ENCODE measurements at places on chromosomes 7 and 10.

- DNase-seq: no peak
Measured at GRCh38 chr7:84729284-84729683, 457.6 kb downstream of the SEMA3D start.

DNA sequence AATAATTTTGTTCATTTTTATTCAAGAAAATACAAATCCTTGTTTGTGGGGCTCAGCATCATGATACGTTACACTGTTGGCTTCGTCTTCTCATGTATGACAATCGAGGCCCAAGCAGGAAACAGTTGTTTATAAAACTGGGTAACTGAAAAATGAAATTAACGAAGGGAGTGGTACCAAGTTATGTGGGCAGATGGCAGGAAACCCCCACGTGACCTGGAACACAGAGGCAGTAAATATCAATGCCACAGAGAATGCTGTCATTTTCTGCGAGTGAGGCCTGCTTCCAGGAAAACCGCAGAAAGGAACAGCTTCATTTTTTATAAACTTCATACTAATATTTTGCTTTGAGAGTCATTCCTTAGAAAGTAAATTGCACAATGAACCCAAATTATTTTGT lies 201.0 kb upstream of the ADARB2 start:
- no peak for DNase-seq

GRCh38 chr7:134899729-134900128 lies 86.6 kb upstream of the AGBL3 start:
- no peak for DNase-seq

- DNase-seq: no peak
Measured at GRCh38 chr10:103556383-103557007, 63.0 kb downstream of the NEURL1 start.

GRCh38 chr10:118827466-118828155 lies 72.8 kb upstream of the CACUL1 start:
- no peak for DNase-seq

GRCh38 chr10:28410420-28411135 lies 107.7 kb upstream of the MPP7 start:
- DNase-seq: no peak

GRCh38 chr10:97058521-97058920 lies 127.2 kb downstream of the SLIT1 start:
- no peak for DNase-seq

GRCh38 chr7:147605323-147605722 lies 985.2 kb upstream of the C7orf33 start:
- no peak for DNase-seq

GRCh38 chr7:72249106-72249505 lies 163.0 kb downstream of the CALN1 start:
- DNase-seq: no peak

DNA sequence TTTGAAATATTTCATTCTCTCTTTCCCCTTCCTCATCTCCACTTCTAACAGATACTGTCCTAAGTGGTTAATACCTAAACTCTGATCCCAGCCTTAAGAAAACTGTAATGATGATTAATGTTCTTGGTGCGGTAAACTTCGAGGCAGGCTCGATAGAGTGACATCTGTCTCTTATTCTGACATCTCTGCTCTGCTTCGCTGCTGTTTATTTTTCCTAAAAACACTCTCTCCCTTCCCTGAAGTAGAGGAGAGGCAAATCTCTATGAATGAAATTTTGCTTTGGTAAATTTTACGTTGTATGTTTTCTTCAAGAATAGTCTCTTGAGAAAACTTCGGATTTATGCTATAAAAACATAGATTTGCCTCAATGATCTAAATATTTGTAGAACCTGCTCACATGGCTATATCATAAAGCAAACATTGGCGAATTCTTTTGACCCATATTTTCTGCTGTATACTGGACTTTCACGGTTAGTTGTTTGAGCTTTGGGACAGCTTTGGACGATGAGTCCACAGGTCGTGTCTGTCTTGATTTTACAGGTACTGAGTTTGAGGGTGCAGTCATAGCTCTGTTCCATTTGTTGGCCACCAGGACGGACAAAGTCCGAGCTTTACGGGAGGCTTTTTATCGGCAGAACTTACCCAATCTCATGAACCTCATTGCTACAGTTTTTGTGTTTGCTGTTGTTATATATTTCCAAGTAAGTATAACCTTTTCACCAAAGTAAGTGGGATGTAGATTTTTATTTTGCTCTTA lies 27.1 kb downstream of the SEC61A2 start:
- no peak for DNase-seq

- DNase-seq: no peak
Measured at GRCh38 chr10:2992401-2993198, 74.7 kb upstream of the PFKP start.

- DNase-seq: no peak
Measured at GRCh38 chr10:32112055-32112454, 55.8 kb upstream of the KIF5B start.

DNA sequence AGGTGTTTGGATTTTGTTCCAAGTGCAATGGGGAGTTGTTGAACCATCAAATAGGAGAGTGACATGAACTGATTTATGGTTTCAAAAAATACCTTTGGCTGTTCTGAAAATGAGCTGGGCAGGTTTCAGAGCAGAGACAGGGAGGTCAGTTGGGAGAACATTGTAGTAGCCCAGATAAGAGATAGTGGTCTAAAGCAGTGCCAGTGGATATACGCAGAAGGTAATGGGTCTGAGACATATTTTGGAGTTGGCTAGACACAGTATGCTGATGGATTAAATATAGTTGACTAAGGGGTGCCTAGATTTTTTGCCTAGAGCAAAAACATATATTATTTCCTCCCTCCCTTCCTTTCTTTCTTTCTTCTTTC lies 21.3 kb upstream of the CDK14 start:
- no peak for DNase-seq

DNA sequence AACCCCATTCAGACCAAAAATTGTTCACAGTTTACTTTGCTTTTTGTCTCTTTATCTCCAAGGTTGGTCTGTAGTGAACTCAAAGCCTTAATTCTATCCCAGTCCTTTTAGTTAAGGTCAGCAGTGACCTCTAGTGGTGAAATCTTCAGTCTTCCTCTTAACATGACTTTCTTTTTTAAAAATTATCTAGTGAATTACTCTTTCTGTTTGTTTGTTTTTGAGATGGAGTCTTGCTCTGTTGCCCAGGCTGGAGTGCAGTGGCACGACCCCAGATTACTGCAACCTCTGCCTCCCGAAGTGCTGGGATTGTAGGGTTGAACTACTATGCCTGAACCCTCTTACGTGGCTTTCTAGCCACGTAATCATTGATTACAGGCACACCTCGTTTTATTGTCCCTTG lies 25.0 kb downstream of the ZNF487 start:
- peak; percentile 31 for DNase-seq

- no peak for DNase-seq
Measured at GRCh38 chr10:77313066-77313750, 324.4 kb downstream of the KCNMA1 start.

GRCh38 chr10:89338713-89339112 lies 10.9 kb downstream of the IFIT3 start:
- no peak for DNase-seq

DNA sequence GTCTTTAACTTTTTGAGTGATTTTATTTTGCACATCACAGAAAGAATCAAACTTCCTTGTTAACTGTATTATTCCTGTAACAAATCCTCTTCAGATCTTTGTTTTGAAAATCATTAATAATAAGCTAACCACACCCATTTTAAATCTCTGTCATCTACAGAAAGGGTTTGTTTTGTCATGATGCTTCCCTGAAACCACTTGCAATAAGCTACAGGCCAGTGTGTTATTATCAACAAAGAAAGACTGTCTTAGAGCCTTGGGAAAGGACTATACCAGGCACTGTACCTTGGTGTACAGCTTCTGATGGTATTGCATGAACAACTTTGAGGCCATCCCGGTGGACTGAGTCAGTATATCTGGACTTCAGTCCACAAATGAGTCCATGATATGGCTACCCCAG lies 145.3 kb upstream of the FAM3C start:
- no peak for DNase-seq

GRCh38 chr7:46015107-46015868 lies 94.2 kb upstream of the IGFBP3 start:
- no peak for DNase-seq

- no peak for DNase-seq
Measured at GRCh38 chr10:4519658-4520402, 306.2 kb upstream of the AKR1E2 start.

DNA sequence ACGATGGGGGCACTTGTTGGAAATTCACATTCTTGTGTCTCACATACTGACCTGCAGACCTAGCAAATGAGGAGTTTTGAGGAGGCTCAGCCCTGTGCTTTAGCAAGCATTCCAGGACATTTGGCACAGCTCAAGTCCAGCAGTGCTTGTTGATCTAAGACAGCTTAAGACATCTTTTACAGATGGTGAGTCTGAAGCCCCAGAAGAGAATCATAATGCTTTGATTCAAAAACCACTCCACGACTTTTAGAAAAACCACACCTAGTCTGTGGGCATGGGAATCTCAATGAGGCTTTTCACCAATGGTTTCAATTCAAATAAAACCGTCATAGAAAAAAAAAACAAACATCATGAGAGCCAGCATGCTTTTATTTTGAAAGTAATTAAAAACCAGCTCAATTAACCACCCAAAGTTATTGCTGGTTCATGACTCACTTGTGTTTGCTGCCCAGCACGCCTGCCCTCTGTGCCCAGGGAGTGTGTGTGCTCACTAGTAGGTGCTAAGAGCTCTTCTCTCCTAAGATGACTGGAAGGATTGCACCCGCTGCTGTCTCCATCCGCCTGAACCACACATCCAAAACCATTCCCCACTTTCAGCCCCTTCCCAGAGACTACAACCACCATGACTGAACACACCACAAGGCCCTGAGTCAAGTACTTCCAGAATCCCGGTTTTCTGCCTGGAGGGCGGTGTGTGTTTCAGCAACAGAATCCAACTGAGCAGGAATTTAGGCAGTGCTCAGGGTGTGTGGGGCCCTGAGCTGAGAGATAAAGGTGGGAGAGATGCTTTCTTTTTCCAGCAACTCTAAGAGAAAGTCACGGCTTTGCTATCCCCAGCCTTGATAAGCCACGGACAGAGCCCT lies 130.2 kb upstream of the ADAM12 start:
- DNase-seq: no peak

DNA sequence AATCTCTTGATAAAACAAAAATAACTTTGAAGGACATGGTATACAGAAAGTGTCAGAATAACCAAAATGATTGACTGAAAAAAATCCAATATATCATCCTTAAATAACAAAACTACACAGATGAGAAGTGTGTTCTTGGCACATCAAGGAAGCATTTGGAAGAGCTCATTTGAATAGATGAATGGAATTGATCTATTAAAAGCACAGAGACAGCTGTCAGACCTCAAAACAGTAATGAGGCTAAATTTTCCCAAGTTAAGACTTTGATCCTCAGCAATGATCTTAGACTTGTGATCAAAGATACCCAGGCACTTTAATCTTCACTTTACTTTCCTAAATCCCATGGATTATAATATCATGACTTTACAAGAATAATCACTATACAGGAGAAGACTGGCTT lies 395.4 kb upstream of the NFE2L3 start:
- DNase-seq: no peak

- no peak for DNase-seq
Measured at GRCh38 chr10:80694930-80695329, 157.2 kb downstream of the SH2D4B start.

- DNase-seq: no peak
Measured at GRCh38 chr7:39051707-39052106, 74.0 kb downstream of the POU6F2 start.

DNA sequence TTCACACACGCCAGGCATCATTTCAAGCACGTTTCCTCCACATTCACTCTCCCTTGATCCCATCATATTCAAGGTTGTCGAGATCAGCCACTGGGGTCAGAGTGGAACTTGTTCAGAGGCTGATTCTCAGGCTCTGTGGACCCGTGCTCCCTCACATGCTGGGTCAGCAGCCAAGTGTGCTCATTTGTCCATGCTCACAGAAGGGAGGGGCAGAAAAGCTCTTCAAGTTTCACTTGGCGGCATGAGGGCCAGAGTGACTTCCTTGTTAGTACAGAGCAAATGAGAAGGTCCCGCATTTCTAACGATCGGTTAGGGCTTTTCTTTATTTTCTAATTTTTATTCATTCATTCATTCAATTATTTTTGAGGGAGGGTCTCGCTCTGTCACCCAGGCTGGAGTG lies 82.2 kb downstream of the EBLN1 start:
- DNase-seq: no peak

- DNase-seq: no peak
Measured at GRCh38 chr10:44960088-44960460, 472 bp downstream of the RASSF4 start.

- DNase-seq: no peak
Measured at GRCh38 chr7:74568658-74569057, 88.9 kb upstream of the GTF2I start.

DNA sequence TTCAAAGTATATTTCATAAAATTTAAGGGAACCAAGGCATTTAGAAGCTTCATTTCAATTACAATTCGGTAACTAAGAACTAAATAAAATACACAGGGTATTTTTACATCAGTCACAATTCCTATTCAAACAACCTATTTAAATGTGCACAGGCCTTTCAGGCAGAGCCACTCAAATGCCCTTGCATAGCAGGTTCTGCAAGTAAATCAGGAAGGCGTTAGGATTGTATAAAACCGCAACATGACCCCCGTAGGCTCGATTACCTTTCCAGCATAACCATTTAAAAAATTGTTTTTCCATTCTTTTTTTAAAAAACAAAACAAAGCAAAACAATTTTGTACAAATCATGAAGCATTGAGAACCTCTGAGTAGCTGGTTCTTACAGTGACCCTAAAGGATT lies 289.9 kb upstream of the SP8 start:
- no peak for DNase-seq

DNA sequence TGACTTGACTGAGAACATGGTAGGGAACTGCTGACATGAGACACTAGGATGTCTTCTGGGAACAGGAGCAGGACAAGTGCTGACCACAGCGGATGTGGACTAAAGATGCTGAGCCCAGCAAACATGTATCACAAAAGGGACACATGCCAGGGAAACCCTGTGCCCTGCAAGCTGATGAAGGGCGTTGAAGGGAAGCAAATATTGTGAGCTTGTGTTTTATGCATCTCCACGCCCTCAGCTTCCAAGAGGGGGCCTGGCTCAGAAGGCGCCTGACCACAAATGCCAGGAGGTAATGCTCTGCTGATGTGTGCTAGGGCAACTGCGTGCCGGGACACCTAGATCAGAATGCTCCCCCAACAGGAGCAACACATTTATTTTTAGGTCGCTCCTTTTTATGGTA lies 207.3 kb downstream of the CXCL12 start:
- DNase-seq: no peak

Measured in NCI-H1930 (cell line).